ENCODE measurements at places on chromosomes 5 and 9. TPM values are rescaled to one million over a fixed set of nuclear protein-coding genes. Genes with fewer than 3 reads are reported as not detected.

PNPLA7 gene
- 5.1 TPM for total RNA-seq

PRRX2 gene
- not detected for total RNA-seq

EGFLAM gene
- total RNA-seq, result not detected

C5orf52 gene
- not detected for total RNA-seq

ANKRD33B gene
- total RNA-seq, result 1.4 TPM

ALDH1A1 gene
- not detected for total RNA-seq

RELL2 gene
- total RNA-seq, result 9.5 TPM

IL33 gene
- total RNA-seq, result not detected

GPR150 gene
- total RNA-seq, result 0.35 TPM

PCDHA1 gene
- total RNA-seq, result not detected

C9orf153 gene
- total RNA-seq, result 0.54 TPM

PIP5KL1 gene
- 5.1 TPM for total RNA-seq

FCN1 gene
- 1.1 TPM for total RNA-seq

WDR31 gene
- total RNA-seq, result 0.11 TPM

TMEM174 gene
- not detected for total RNA-seq

RFK gene
- 7.9 TPM for total RNA-seq

SVEP1 gene
- total RNA-seq, result not detected

OMD gene
- total RNA-seq, result not detected

DIRAS2 gene
- total RNA-seq, result not detected

CDH6 gene
- not detected for total RNA-seq

EEIG1 gene
- 378 TPM for total RNA-seq

FRRS1L gene
- total RNA-seq, result not detected

GLRA1 gene
- not detected for total RNA-seq

NR5A1 gene
- total RNA-seq, result not detected

SLC45A2 gene
- total RNA-seq, result not detected

PSAT1 gene
- 0.98 TPM for total RNA-seq

FOXI1 gene
- total RNA-seq, result not detected

FGF10 gene
- not detected for total RNA-seq

TEX10 gene
- total RNA-seq, result 9.8 TPM

PLAC8L1 gene
- not detected for total RNA-seq

ZNF366 gene
- not detected for total RNA-seq

ROR2 gene
- total RNA-seq, result 0.43 TPM

FREM1 gene
- not detected for total RNA-seq

MYOT gene
- not detected for total RNA-seq

TPPP gene
- 5.4 TPM for total RNA-seq

SNAPC3 gene
- total RNA-seq, result 5.0 TPM

CLIC3 gene
- 8.8 TPM for total RNA-seq

HMGCS1 gene
- 74.1 TPM for total RNA-seq

ALDH7A1 gene
- total RNA-seq, result 1.2 TPM

ZDHHC11B gene
- total RNA-seq, result 4.8 TPM

CA9 gene
- not detected for total RNA-seq

KIF24 gene
- total RNA-seq, result 0.14 TPM

TIMD4 gene
- total RNA-seq, result 2.2 TPM

MARCOL gene
- total RNA-seq, result not detected

INSL4 gene
- total RNA-seq, result not detected

PDE8B gene
- not detected for total RNA-seq

FAM200C gene
- total RNA-seq, result 0.14 TPM

PROB1 gene
- total RNA-seq, result 0.39 TPM

FYB1 gene
- total RNA-seq, result 250 TPM

BARHL1 gene
- total RNA-seq, result not detected

SLC36A2 gene
- not detected for total RNA-seq

Measured in CD8-positive, alpha-beta T cell (primary cell).